Tibial artery (tissue), 4 donors: ENCODE measurements at places on chromosomes 4 and X.
A peak's percentile ranks its signal among the peaks of the same experiment; 100 is the strongest.

- no peak for DNase-seq
These were observed 132.7 kb upstream of the TTC29 start for GRCh38 chr4:147078362-147078761.

DNA sequence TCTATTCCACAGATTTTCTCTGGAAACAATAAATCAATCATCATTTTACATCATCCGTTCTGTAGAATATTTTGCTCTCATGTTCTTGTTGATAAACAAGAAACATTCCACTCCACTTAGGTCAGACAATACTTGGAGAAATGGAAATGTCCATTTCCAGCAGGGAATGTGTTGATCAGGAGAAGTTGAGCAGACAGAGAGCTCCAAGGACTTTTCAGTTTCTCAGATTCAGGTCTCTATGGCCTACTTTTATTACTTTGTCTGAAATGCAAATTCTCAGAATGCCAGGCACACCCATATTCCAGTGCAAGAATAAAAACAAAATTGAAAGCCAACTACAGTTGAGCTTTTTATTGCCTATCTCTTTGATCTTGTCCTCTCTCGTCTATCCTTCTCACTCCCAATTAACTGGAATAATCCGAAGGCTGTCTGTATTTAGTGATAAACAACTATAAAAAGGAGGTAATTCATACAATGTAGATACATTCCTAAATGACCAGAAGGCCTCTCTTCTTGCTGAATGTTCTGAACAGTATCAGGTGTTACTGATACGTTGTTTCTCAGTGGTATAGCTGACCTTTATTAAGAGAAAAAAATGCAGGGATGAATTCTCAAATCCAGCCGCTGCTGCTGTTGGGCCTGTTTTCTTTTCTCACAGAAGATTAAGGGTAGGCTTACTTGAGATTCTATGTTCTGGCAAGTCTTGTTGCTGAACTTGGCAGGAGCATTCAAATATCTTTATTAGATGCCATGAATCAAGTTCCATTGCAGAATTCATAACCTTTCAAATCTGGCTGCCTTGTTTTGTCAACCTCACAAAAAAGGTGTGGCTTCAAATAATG lies 72.1 kb downstream of the HPGD start:
- DNase-seq = no peak

DNA sequence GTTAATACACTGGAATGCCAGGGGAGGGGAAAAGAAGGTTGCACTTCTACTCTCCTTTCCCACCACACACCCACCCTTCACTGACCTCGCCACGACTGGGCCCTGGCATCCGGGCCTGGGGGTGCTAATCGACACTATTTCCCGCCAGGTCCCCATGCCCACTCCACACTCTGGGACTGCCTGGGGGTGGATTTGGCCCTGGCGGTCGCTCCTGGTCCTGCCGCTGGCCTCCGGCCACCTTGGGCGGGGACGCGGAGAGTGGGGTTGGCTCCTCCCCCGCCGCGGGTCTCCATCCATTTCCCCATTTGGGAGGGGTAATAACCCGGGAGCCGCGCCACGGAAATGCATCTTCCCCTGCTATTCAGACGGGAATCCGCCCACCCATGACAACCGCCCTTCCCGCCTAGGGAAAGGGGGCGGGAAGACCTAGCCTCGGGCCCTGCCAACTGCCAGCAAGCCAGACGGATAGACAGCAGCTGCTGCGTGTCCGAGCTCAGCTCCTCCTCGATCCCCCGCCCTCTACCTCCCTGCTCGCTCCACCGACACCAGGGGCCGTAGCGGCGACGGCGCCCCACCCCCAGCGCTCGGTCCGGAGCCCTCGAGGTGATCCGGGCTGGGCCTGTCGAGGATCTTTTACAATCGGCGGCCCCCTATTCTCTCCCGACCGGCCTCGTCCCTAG lies 78.1 kb downstream of the RLIM start:
- peak; percentile 93 for DNase-seq

- DNase-seq = no peak
These were observed 39.7 kb downstream of the CLDN2 start for GRCh38 chrX:106959901-106960300.

- DNase-seq = no peak
These were observed 156.6 kb downstream of the FHIP1A start for GRCh38 chr4:151565583-151565982.

DNA sequence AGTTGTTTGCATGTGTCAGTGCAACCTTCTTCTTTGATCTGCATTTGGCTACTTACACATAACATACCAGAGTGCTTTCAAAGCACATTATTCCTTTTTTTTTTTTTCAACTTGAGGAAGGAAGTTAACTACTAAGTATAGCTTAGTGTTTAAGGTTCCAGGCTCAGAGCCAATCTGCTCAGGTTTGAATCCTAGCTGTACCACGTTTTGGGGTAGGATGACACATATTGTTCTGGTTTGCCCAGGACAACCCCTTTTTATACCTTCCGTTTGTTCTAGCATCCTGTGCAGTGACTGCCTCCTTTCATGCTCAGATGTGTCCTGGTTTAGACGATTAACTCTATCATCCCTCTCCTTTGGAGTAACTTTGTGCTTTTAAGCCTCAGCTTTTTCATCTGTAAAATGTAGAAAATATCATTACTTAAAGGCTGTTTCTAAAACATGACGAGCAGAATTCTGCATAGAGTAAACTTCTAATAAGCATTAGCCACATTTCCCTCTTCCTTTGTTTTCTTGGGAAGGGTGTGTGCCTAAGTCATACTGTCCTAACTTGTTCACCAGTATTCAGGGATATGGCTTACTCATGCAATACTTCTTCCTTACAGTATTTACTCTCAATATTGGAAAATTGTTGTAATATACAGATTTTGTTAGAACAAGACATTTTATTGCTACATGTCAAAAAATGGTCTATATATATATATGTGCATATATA lies 281.3 kb downstream of the C4orf33 start:
- no peak for DNase-seq

GRCh38 chrX:52598886-52599285 lies 55.8 kb downstream of the SSX7 start:
- no peak for DNase-seq

GRCh38 chr4:111997785-111998184 lies 147.5 kb upstream of the FAM241A start:
- DNase-seq = no peak

DNA sequence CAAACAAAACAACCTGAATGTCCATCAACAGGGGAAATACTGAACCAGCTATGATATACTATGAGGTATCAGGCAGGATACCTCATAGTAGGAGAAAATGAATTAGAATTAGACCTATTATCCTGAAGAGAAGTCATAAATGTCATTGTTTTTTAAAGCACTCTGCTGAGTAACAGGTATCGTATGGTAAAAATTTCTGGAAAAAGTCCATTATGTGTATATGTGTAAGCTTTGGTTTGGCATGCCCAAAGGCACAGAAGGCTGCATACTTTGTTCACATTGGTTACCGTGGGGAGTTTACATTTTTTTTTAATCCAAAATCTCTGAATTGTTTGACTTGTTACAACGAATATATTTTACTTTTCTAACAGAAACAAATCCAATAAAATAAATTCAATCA lies 70.5 kb downstream of the RPS3A start:
- no peak for DNase-seq

DNA sequence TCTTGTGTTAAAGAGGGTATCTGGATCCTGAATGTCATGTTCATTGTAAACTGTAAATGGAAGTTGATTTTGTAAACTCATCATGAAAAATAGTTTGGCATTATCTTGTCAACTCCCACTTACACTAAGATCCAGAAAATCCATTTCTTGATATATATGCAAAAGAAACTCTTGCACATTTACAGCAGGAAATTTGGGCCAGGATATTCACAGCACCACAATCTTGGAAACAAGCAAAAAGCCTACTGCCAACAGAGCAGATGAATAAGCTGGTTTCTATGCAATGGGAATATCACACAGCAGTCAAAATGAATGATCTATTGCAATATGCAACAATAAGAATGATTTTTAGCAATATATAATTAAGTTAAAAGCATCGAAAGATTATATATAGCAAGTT lies 8.6 kb downstream of the GABRA4 start:
- no peak for DNase-seq

- no peak for DNase-seq
These were observed 199.0 kb downstream of the BANK1 start for GRCh38 chr4:101989551-101989950.

DNA sequence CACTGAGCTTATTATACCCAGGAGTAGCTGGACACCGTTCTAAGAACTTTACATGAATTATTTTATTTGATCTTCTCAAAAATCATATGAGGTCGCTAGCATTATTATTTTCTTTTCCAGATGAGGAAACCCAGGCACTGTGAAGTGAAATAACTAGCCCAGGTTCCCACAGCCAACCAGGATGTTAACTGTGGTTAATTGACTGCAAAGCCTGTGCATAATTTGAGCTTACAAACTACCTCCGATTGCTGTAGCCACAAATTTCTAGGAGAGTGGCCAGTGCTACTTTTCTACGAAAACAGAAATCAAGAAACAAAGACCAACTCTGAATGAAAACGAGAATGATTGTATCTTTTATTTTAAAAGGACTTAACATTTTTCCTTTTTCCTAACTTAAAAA lies 27.2 kb downstream of the SPRY1 start:
- no peak for DNase-seq

GRCh38 chrX:107701493-107702121 lies 73.3 kb downstream of the PRPS1 start:
- no peak for DNase-seq

GRCh38 chr4:4668355-4669210 lies 126.7 kb upstream of the STX18 start:
- no peak for DNase-seq

DNA sequence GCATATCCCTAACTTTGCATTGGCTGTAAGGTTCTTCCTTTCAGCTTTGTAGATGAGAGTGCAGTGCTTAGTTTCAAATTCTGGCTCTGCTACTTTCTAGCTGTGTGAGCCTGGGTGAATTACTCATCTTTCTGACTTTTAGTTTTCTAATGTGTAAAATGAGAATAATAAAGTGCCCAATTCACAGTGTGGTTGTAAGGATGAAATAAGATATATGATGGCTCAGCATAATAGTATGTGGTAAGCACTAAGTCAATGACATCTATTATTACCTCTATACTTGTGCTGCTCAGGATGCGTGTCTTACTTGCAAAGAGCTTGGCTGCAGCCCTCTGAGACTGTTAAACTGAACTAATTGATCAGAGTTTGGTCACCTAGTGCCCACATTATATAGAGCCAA lies 30.6 kb upstream of the ETNPPL start:
- no peak for DNase-seq

DNA sequence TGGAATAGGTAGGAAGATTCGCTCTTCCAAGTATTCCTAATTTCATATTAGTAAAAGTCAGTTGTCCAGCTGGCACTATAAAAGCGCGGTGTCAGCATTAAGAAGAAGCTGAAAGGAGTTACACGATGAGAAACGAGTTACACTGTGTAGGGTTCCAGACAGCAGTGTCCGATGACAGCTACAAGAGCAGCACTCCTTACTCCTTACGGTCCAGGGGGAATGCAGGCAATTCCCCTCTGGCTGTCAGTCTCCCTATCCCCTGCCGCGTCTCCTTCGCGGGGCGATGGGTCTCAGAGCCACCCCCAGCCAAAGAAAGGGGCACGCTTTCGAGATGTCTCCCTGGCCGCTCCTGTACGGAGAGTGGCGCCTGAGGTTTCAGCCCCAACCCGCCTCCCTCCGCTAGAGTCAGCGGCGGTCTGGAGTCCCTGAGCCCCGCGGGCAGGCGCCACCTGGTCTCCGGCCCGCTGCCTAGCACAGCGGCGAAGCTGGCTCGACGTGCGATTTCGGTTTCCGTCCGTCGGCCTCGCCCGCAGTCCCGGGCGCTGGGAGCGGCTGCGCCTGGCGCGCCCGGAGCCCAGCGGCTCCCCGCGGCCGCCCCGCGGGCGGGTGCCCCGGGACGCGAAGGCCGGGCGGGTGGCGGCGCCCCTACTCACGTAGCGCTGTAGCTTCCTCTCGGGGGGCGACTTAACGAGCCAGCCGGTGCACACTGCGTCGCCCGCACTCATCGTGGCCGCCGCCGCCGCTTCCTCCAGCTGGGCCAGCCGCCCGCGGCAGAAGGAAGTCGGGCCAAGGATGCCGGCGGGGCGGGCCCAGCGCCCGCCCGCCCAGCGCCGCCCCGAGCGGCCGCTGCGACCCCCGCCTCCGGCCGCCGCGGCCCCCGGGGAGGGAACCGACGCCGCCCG lies at the start of gene GAB3:
GAB3 (minus strand) TSS at position 777 of the 902 bp plus-strand sequence; CDS start at position 725, 52 bp downstream.
- no peak for DNase-seq

DNA sequence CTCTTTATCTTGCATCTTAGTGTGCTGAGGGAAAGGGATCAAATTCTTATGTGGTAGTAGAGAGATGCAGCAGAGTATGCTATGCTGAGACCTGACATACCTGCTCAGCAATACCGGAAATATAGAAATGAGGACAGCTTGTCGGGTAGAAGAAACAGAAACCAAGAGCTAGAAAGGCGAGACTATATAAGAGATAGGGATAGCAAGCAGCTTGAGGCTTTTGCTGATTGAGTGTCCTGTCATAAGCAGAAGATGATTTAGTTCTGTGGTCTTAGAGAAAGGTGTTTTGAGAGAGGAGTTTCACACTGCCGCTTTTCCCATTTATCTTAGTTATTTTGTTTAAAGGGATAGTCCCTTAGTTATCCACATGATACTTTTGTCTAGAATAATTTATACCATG lies 31.7 kb downstream of the USP9X start:
- no peak for DNase-seq

DNA sequence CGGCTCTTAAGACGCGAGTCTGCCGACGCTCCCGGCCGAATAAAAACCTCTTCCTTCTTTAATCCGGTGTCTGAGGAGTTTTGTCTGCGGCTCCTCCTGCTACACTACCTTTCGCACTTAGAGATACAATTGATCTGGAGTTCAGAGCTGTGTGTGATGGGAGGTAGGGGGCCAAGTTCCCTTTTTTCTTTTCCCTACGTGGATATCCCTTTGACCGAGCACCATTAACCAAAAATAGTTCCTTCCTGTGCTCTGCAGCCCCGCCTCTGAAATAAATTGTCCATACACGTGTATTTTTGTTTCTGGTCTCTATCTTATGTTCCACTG lies 555 bp upstream of the PGM2 start:
- DNase-seq = no peak

- no peak for DNase-seq
These were observed 71.0 kb upstream of the MXD4 start for GRCh38 chr4:2332976-2333319.

- peak; percentile 79 for DNase-seq
These were observed 75.1 kb upstream of the USP9X start for GRCh38 chrX:41009850-41010846.

DNA sequence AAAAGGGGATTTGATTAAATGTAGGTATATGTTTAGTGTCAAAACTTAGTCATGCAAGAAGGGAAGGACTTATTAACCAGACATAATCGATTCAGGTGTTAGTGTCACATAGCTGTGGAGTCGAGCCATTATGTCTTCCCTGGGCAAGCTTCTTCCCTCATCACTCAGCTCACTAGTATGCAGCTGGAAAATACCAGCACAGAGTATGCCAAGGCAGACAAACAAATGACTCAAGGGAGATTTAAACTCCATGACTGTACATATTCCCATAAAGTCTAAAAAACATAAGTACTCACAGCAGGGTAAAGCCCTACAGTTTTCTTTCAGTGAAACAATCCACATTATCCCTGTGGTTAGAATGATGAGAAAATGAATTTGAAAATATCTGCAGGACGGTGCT lies 304.5 kb downstream of the CBLL2 start:
- no peak for DNase-seq
